ENCODE measurements at places on chromosomes 3 and 15. TPM values are rescaled to one million over a fixed set of nuclear protein-coding genes. Genes with fewer than 3 reads are reported as not detected.

Gene ANKUB1
- total RNA-seq: not detected

Gene CSNK1G1
- 29.4 TPM for total RNA-seq

Gene SLC28A1
- total RNA-seq: not detected

Gene PP2D1
- not detected for total RNA-seq

Gene EHD4
- 64.4 TPM for total RNA-seq

Gene HHLA2
- under 0.01 TPM for total RNA-seq

Gene APEH
- 104 TPM for total RNA-seq

Gene IL20RB
- total RNA-seq: 1.6 TPM

Gene IL17RB
- total RNA-seq: 0.11 TPM

Gene MME
- 86.5 TPM for total RNA-seq

Gene B3GALNT1
- 14.6 TPM for total RNA-seq

Gene XCR1
- under 0.01 TPM for total RNA-seq

Gene SCN5A
- 2.0 TPM for total RNA-seq

Gene GP9
- not detected for total RNA-seq

Gene TMEM42
- total RNA-seq: 10.0 TPM

Gene MUC20
- 1.1 TPM for total RNA-seq

Gene KCNMB2
- not detected for total RNA-seq

Gene TSEN2
- total RNA-seq: 14.1 TPM

Gene PLA2G4E
- not detected for total RNA-seq

Gene MORC1
- not detected for total RNA-seq

Gene TRIM71
- total RNA-seq: 7.9 TPM

Gene SPATA12
- total RNA-seq: not detected

Gene CNTN4
- not detected for total RNA-seq

Gene LDHAL6B
- not detected for total RNA-seq

Gene CLDN11
- 2.4 TPM for total RNA-seq

Gene RBPMS2
- not detected for total RNA-seq

Gene PGBD4
- total RNA-seq: 1.3 TPM

Gene WDR93
- total RNA-seq: 0.39 TPM

Gene PRR20G
- total RNA-seq: not detected

Gene FAM43A
- 0.39 TPM for total RNA-seq

Gene RTP1
- total RNA-seq: not detected

Gene PLIN1
- 0.33 TPM for total RNA-seq

Gene KNSTRN
- 15.8 TPM for total RNA-seq
